Left kidney (tissue), 8 donors: ENCODE measurements at places on chromosomes 4 and X. TPM values are rescaled to one million over a fixed set of nuclear protein-coding genes. Genes with fewer than 3 reads are reported as not detected.

DNA sequence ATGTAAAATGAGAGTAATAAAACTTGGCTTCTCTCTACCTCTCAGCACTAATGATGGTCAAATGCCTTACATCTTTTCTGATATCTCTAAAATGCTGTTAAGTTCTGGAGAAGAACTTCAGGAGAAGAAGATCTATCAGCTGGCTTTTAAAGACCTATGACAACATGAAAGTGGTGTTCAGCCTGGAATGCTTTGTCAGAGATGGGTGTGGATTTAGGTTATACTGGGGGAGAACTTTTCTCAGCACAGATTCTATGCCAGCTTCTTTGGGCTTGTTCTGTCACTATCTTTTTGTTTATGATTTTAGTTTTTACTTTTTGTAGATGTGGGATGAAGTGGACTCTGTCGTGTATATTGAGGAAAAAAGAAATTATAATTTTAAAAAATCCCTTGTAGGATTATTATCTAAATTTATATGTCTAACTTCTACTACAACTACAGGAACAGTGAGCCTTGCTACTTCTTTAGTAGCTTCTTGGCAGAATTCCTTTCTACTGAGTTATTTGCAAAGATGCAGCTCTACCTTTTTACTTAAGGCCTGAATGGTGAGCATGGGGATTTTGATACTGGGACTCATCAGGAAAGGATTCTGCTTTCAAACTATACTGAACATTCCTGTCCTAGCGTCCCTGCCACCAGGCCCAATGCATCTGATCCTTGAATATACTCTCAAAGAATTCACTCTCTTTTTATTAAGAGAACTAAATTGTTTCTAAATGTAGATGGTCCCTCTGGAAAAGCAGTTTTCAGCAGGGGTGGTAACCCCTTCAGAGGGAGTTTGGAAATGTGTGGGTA, 19.6 kb downstream of the CYP2U1 start:
- no peak for DNase-seq

DNA sequence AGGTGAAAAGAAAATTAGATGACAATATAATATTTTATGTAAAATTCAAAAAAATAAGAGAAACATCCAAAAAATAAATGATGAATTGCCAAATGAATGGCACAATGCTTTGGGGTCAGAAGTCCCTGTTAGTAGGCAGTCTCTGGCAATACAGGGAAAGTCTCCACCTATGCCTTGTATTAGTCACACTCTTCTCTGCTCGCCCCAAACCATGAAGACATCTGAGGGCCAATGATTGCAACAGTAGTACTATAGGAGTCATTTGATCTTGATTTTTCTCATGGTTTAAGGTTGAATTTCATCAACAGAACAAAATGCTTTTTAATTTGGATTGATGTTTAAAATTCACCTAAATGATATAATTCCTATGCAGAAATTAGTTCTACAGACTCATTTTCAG, 3.9 kb upstream of the PRSS12 start:
- DNase-seq: no peak

DNA sequence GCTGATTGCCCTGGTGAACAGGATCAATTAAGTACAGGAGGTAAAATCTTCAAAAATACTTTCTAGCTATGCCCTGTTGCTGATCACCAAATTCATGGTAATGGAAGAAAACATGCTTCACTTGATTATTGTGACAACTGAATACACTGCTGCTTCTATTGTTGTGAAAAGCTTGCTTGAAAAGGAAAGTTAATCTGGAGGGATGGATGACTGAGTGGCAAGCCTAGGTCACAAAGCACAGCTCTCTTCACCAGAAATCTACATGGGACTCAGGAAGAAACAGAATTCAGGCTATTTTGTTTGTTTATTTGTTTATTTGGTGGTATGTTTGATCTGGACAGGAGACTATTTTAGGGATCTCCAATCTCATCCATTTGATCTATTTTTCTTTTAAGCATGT, 182.0 kb downstream of the MGST2 start:
- no peak for DNase-seq

DNA sequence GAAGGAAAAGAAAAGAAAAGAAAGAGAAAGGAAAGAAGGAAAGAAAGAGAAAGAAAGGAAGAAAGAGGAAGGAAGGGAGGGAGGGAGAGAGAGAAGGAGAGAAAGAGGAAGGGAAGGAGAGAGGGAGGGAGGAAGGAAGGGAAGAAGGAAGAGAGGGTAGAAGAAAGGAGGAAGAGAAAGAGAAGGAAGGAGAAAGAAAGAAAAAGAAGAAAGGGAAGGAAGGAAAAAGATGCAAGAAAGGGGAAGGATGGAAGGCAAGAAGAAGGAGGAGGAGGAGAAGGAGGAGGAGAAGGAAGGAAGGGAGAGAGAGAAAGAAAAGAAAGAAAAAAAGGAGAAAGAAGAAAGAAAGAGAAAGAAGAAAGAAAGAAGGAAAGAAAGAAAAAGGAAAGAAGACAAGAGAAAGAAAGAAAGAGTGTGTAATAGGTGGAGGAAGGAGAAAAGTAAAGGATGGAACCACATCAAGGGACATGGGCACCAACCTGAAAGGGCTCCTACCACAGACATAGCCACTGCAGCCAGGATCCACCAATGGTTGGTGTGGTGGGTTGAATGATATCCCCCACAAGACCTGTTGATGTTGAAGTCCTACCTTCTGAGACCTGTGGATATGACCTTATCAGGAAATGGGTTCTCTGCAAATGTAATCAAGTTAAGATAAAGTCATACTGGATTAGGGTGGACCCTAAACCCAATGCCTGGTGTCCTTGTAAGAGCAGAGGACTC, 80.2 kb downstream of the RELL1 start:
- no peak for DNase-seq

DNA sequence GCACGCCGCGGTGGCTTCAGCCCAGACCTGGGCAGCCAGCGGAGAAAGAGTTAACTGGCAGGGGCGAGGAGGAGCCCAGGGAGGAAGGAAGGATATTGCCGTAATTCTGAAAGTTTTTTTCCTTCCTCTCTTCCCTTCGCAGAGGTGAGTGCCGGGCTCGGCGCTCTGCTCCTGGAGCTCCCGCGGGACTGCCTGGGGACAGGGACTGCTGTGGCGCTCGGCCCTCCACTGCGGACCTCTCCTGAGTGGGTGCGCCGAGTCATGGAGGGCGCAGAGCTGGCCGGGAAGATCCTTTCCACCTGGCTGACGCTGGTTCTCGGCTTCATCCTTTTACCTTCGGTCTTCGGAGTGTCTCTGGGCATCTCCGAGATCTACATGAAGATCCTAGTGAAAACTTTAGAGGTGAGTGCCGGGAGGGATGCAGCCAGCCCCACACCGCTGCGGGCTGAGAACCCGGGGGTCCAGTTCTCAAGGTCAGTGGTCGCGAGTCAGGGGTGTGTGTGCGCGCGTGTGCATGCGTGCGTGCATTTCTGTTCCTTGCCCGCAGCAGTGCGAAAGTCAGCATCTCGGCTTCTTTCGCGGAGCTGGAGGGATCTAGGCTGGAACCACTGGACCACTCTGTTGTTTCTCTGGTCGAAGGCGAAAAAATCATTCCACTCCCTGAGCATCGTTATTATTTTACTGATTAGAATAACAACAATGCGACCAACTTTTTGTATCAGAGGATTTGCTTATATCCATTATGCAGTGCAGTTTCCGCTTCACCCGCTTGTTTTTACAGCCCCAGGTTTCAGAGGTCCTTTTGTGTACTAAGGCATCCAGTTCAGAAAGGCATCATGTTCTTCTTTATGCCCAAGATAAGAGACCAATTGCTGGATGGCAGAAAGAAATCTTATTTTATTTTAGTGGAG, 709 bp downstream of the GPAT3 start:
- DNase-seq: no peak

GRCh38 chrX:131613260-131613659, 69.4 kb downstream of the OR13H1 start:
- no peak for DNase-seq

GRCh38 chr4:166458756-166459155, 585.7 kb downstream of the TLL1 start:
- no peak for DNase-seq

DNA sequence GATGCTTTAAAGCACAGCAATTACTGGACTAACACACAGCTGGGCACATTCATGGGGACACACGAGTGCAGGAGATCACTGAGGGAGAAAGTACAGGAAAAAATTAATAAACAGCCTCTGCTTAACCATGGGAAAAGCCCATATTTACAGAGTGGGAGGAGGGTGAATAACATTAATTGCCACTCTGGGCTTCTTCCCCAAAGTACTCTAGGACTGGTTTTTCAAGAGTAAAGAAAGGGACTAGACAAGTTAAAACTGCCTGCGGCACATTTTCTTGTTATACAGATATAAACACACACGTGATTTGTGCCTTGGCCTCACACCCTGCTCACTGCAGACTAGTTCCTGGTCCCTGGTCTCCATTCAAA, 179.7 kb upstream of the TET2 start:
- DNase-seq: no peak

DNA sequence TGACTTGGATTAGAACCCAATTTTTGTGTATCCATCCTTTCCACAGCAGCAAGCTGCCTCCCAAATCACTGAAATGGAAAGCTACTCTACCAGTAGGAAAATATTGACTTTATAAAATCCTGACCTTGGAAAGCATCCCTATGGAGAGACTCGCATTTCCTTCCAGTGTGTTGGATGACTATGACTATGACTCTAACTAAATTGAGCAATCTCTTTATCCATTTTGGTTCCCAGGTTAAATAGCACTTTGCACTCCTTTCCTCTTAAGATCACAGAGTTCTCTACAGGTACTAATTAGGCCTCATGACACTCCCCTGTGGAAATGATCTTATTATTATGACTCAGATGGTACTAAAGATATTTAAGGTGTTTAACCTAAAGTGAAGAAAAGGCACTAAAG, 431.8 kb downstream of the PPARGC1A start:
- no peak for DNase-seq

DNA sequence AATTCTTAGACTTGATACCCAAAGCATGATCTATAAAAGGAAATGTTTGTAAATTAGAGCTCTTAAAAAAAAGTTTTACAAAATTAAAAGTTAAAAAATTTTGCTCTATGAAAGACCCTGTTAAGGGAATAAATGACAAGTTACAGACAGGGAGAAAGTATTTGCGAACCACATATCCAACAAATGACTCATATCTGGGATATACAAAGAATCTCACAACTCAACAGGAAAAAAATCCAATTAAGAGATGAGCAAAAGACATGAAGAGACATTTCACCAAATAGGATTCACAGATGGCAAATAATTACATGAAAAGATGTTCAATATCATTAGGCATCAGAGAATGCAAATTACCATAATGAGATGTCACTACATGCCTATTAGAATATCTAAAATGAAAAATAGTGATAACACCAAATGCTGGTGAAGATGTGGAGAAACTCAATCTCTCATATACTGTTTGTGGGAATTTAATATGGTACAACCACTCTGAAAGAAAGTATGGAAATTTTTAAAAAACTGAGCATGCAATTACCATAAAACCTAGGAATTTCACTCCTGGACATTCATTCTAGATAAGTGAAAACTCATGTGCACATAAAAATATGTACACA, 100.8 kb upstream of the EOLA2 start:
- no peak for DNase-seq

DNA sequence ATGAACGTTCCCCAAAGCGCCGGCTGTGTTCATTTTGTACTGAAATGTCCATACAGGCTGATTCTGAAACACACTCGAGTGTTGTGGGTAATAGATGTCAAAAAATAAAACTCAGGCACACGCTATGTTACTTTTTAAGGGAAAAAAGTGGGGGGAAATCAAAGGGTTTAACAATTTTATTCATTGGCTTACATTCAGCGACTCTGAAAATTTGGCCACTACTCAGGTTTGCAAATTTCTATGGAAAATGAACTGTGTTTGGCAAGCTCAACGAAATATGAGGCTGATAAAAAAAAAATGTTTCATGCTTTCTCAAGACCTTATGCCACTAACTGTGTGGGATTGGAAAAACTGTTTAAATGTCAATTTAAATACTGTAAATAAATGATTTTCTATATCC, 18.5 kb downstream of the AMELX start:
- no peak for DNase-seq

DNA sequence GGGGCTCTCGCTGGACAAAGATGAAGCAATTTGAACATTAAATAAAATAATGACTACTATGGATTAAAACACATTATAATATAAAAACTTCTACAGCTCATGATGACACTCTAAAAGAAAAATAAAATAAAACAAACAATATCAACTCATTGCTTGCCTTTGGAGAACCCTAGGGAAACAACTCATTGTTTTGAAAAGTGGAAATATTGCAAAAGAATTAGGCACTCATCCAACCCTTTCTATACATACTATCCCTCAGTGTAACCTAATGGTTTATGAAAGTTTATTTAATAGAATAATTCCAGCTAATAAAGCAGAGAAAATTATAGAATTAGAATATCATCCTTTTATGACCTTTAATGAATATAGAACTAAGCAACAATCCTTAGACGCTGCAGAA, 718 bp downstream of the RAB40A start:
- DNase-seq: no peak

- DNase-seq: no peak
These were observed 220.3 kb upstream of the CTSO start for GRCh38 chr4:156173937-156174336.

GRCh38 chrX:13009273-13009672, 34.4 kb downstream of the TMSB4X start:
- DNase-seq: no peak

- no peak for DNase-seq
These were observed 38.1 kb downstream of the RNF212 start for GRCh38 chr4:1075225-1075624.

DNA sequence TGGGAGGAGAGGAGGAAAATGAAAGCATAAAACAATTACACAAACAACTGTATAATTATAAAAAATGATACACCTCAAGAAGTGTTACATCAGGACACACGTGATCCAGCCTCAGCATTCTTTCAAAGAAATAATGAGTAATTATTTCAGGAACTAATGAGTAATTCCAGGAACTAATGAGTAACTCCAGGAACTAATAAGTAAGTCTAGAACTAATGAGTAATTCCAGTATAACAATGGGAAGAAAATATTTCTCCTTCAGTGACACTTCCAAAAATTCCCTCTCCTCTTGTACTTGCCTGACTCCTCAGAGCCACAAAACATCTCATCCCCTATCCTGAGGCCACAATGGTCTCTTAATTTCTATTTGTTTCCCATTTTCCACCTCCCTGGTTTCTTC, 63.5 kb upstream of the COL25A1 start:
- no peak for DNase-seq

The MAGEA2B gene
- not detected for polyA plus RNA-seq

The FAM50A gene
- polyA plus RNA-seq: 49.6 TPM

The RAB9B gene
- polyA plus RNA-seq: 3.2 TPM

The BEX1 gene
- polyA plus RNA-seq: 60.3 TPM

The WNK3 gene
- polyA plus RNA-seq: 6.9 TPM

The PITX2 gene
- polyA plus RNA-seq: 3.8 TPM

The PCDH19 gene
- polyA plus RNA-seq: 2.2 TPM

The ARX gene
- polyA plus RNA-seq: not detected

The ARR3 gene
- 1.6 TPM for polyA plus RNA-seq

The CENPVL3 gene
- polyA plus RNA-seq: 1.0 TPM
